ENCODE measurements at places on chromosomes 2 and 18.

DNA sequence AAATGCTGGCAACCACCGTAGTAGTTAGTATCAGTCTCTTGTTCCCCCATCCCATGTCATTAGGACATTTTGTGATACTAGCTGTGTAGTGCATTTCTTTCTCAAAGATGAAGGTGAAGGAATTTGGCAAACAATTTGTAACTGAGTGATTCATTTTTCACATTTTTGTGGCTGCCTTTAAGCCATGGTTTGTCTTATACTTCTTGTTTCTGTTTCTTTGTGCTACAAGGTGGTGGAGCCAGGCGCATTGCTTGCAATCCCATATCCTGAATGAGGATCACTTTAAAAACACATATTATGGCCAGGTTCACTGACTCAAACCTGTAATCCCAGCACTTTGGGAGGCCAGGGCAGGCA, 40.6 kb downstream of the GPD2 start:
- DNase-seq = no peak

GRCh38 chr2:3622967-3623366, 28.1 kb downstream of the COLEC11 start:
- DNase-seq = no peak

DNA sequence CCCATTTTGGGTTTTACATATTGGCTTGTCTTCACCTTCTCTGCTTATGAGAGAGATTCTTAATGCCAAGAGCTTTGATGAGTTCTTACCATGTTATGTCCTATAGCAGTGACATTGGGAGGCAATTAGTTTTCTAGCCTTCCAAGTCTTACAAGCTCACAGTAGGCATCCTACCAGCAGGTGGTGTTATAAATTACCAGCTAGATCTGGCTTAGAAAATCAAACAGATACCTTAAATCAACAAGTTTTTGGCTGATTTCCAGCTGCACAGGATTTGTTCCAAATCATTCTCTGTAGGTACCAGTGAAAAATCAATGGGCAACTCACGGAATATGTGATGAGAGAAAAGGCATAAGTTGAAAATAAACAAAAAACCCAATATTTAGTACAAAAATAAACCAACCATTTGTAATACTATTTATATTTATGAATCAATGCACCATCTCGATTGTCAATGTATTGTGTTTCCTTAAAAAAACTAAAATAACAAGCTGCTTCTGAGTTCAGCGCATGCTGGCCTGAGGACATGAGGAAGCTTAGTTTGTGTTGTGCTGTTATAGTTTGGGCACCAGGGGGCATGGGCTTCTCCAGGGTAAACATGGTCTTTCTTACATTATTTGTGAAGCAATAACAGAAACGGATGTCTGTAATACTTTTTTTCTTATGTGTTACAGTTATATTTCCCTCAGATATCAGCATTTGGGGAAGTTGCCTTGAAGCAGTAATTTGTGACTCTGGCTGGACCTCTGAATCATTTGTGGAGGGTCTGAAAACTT, 34.1 kb upstream of the NXPH2 start:
- DNase-seq = no peak

- DNase-seq = no peak
Observed at GRCh38 chr2:21599417-21599816, 475.6 kb downstream of the TDRD15 start.

DNA sequence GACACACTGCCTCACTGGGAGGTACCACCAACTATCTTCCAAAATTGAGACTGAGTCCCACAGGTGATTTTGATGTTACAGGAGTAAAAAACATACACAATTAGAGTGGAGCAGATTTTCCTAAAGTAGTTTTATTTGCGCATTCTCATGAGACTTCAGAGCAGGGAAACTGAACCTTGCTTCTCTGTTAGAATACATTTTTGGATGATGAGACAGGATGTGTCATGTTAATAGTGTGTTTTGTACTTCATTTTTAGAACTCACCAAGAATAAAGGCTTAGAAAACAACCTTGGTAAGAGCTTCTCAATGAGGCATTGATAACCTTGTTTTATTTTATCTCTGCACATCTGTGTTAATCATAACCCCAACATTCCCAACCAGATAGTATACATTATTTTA, 310.2 kb upstream of the GALNT5 start:
- no peak for DNase-seq

- no peak for DNase-seq
Observed at GRCh38 chr2:119856469-119856901, 96.8 kb downstream of the PTPN4 start.
